ENCODE measurements at places on chromosomes 2 and 18. TPM values are rescaled to one million over a fixed set of nuclear protein-coding genes. Genes with fewer than 3 reads are reported as not detected.

CYS1 gene
- total RNA-seq: not detected

SCYGR4 gene
- not detected for total RNA-seq

RGPD4 gene
- not detected for total RNA-seq

TANC1 gene
- total RNA-seq: 13.6 TPM

ARL6IP6 gene
- 13.5 TPM for total RNA-seq

CIB4 gene
- not detected for total RNA-seq

HOXD9 gene
- 5.8 TPM for total RNA-seq

ARHGAP28 gene
- total RNA-seq: 7.5 TPM

TM4SF20 gene
- not detected for total RNA-seq

SLC5A6 gene
- total RNA-seq: 21.0 TPM

KCNK3 gene
- not detected for total RNA-seq

ST6GAL2 gene
- 0.58 TPM for total RNA-seq

LIMS3 gene
- 1.6 TPM for total RNA-seq

UGT1A5 gene
- total RNA-seq: not detected

GPD2 gene
- 57.1 TPM for total RNA-seq

PECR gene
- total RNA-seq: 12.2 TPM

DNAH7 gene
- total RNA-seq: 0.86 TPM

RMDN2 gene
- 8.4 TPM for total RNA-seq

LHCGR gene
- not detected for total RNA-seq

IFIH1 gene
- total RNA-seq: 5.7 TPM

HNRNPA3 gene
- 26.2 TPM for total RNA-seq
